ENCODE measurements at places on chromosomes 6 and 20.

- DNase-seq, result no peak
These were observed 33.6 kb upstream of the MYL9 start for GRCh38 chr20:36507746-36508145.

DNA sequence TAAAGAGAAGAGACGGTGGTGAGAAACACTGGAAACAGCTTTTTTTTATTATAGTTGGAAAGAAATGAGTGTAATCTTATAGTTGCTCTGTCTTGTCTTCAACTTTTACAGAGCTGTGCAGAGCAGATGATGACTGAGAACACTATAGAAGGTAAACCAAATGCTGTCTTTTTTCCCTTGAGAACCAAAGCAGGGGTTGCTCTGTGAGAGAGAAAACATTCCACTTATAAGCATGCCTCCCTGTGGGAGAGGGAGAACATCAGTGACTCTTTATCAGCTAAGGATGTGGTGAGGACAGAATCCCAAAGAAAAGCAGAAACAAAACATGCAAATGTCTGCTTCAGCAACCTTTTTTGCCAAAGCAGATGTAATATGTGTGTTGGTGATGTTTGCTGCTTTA, 179.3 kb upstream of the HDDC2 start:
- DNase-seq, result no peak

DNA sequence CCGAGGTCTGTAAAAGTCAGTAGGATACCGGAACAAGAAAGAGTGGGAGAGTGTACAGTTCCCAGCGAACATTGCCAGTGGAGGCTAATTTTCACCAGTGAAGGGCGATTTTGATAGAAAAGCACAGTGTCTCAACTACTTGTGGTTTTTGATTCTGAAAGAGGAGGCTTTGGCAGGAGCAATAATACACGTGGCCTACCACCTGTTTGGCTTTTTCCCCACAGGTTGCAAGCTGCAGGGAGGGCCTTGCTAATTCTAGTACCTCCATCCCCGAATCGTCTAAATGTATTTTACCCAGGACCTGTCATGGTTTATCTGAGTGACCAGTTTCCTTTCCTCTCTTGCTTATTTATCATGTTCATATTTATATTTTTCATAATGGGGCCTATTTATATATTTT, 3.3 kb upstream of the EFCAB8 start:
- DNase-seq, result no peak

GRCh38 chr6:41255638-41256246, 27.6 kb downstream of the TREML4 start:
- DNase-seq, result no peak

GRCh38 chr6:37429352-37429750, 3.7 kb upstream of the CMTR1 start:
- no peak for DNase-seq

DNA sequence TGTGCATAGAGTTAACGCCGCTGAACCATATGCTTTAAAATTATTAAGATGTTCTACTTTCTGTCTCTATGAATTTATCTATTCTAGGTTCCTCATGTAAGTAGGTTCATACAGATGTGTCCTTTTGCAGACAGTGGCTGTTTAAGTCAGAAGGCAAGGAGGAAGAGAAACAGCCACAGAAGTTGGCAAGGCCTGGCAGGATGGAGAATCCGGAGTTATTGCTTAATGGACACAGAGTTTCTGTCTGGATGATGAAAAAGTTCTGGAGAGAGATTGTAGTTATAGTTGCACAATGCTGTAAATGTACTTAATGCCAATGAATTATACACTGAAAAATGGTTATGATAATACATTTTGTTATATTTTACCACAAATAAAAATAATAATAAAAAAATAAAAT, 283.6 kb upstream of the CNR1 start:
- no peak for DNase-seq
